Fibroblast of skin of right quadriceps (primary cell): ENCODE measurements at places on chromosomes 4 and X.

- DNase-seq, result no peak
Observed at GRCh38 chrX:41718481-41719235, 5.3 kb upstream of the GPR82 start.

DNA sequence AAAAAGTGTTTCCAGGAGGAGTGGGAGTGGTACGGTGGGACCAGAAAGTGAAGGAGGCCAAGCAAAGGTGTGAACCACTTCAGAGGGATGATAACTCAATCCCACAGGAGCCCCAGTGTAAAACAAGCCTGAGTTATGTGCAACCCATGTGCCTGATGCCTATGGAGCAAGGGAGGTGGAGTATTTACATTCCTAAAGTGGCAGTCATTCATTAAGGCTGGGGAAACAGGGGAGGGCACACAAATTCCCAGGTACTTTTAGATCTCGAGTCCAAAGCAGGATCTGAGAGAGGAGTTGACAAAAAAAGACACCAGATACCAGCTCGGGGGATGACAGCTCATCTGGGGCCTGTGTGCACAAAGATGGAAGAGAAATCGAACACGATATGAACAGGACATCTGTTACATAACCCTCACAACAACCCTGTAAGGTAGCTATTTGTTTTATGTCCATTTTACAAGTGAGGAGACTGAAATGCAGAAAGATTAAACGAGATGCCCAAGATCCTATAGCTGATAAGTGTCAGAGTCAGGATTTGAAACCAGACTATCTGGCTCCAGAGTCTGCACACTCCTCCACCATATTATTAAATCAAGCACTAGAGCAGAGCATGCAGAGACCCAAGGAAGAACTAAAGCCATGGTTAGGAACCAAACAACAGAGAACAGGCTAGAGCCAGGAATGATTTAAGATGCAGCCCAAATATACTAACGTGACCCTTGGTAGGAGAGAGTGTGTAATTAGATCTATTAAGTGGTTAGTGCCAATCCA, 91.9 kb upstream of the MAPK10 start:
- DNase-seq, result peak; percentile 42

DNA sequence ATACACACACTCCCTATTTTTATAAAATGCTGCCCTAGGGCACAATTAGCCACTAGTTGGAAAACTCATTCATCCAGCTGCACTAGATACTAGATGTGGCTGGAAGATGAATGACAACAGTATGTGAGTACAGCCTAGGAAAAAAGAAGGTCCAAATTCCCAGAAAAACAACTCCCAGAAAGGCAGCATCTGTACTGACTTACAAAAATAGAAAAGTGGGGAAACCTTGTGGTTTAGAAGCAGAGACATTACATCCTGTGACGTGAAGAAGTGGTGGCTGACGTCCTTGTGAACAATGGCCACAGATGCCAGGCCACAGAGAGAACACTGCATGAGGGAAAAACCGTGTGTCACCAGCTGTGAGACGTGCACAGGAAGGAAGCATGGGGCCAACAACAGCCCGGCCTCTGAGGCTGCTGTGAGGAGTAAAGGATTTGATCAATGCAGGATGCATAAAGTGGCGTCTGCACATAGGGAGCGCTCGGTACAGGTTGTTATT, 81.2 kb downstream of the SPRY1 start:
- DNase-seq, result peak; percentile 70

DNA sequence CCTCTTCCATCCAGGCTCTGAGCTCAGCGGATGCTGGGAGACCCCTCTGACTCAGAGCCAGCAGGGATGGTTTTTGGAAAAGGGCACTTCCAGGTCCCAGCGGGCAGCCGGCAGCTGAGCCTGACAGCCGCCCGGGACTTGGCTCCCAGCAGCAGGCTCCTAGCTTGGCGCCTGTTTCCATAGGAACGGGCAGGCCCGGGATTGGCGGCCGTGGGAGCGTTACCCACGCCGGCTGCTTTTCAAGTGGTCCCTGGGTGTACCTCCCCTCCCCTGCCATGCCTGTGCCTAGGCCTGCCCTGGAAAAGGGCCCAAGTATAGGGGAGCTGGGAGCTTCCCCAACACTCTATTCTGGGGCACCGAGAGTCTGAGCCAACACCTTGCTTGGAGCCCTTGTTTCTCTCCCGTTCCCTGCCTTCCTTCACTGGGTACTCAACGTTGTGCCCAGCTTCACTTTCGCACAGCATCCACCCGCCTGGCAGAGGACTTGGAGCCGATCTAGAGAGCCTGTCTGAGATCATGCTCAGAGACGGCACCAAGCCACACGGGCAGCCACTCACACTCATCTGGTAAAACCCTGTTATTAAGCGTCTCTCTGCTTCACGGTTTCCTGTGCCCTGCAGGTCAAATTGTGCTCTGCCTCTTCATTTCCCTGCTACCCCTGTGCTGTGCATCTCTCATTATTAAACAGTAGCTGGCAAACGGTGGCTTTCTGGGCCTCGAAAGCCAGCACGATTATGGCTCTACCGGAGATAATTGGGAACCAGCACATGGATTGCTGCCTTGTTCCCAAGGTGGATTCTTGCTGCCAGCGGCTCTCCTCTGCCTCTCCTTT, 521.5 kb downstream of the BCOR start:
- DNase-seq, result no peak

GRCh38 chr4:103915224-103915869, 195.6 kb upstream of the TACR3 start:
- DNase-seq, result peak; percentile 10

DNA sequence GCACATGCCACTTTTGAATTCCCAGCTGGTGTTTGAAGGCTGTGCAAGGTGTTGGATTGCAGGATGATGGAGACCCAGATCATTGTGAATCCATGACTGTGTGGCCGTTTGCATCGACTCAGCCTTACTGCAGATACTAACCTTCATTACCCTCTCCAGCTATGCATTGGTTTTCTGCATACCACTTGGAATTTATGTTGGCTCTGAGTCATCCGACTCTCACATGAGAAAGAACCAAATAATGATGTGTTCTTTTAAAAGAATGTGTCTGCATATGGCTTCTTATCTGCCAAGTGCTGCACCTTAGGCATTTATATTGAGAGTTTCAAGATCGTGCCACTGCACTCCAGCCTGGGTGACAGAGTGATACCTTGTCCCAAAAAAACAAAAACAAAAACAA, 106.7 kb upstream of the PRKX start:
- peak; percentile 86 for DNase-seq

DNA sequence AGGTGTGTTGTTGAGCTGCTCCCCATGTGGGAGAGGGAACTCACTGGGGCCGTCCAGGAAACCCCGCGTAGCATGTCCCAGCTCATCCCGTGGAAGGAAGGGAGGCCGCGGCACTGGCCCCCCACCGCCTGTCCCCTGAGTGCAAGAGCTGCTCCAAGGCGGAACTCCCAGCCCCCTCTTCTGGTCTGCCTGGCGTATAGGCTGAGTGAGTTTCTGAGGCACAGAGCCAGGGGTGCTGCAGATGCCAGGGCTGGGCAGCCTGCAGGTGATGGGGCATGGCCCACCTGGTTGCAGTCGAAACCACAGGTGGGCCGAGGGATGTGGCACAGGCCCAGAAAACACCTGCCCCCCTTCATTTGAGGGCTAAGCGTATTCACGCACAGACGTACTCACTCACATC, 49.6 kb downstream of the ABLIM2 start:
- DNase-seq, result no peak

- no peak for DNase-seq
Observed at GRCh38 chr4:180650273-180650672, 1592.9 kb upstream of the TENM3 start.

DNA sequence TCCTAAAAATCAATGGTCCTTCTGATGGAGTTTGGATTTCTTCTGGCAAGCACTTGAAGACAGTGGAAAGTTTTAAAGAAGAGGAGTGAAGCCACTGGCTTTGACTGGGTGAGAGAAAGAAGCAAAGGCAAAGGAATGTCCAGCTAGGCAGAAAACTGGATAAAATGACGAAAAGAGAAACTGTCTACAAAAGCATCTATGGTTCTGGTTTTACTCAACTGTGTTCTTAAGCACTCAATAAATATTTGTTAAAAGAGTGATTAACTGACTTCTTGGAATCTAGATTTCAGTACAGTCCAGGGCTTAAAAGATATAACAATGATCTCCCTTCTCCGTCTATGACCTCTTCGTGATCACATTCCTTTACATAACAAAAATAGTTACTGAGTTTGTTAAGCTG, 52.4 kb downstream of the PACRGL start:
- DNase-seq, result no peak

DNA sequence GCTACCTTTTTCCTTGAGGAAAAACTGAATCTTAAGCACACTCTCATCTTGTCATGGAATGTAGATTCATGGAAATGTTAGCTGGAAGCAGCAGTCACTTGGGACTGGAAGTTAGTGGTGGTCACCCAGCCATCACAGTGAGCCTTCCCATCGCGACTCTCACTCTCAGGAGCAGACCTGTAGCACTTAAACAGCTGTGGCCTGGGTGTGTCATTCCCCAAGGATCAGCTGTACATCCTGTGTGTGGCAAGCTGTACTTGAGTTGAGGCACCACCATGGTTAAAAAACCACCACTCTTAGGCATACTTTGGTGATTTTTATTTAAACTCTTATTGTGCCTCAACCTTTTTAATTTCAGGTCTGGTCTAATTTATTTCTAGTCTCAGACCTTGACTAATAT, 46.7 kb downstream of the JADE1 start:
- no peak for DNase-seq

- DNase-seq, result peak; percentile 50
Observed at GRCh38 chr4:102574317-102574716, 73.2 kb downstream of the NFKB1 start.

- DNase-seq, result no peak
Observed at GRCh38 chr4:158770671-158771070, 1.8 kb downstream of the FNIP2 start.

GRCh38 chr4:128527351-128527750, 239.7 kb upstream of the PGRMC2 start:
- DNase-seq, result peak; percentile 62

DNA sequence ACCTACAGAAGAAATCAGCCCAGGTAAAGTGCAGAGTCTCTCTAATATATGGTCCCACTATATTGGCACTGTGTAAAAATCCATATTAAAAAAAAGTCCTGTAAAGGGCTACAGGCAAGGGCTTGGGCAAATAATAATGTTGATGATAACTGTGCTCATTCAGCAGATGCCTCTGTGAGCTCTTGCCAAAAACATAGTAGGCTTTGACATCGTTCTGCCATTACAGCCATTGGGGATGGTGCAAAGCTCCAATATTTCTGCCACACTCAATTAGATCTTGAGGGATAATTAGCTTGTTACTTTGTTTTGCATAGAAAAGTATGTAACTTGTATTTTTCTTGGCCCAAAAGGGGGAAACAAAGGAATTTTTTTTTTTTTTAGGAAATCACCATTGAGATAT, 645.5 kb upstream of the FAM241A start:
- no peak for DNase-seq

DNA sequence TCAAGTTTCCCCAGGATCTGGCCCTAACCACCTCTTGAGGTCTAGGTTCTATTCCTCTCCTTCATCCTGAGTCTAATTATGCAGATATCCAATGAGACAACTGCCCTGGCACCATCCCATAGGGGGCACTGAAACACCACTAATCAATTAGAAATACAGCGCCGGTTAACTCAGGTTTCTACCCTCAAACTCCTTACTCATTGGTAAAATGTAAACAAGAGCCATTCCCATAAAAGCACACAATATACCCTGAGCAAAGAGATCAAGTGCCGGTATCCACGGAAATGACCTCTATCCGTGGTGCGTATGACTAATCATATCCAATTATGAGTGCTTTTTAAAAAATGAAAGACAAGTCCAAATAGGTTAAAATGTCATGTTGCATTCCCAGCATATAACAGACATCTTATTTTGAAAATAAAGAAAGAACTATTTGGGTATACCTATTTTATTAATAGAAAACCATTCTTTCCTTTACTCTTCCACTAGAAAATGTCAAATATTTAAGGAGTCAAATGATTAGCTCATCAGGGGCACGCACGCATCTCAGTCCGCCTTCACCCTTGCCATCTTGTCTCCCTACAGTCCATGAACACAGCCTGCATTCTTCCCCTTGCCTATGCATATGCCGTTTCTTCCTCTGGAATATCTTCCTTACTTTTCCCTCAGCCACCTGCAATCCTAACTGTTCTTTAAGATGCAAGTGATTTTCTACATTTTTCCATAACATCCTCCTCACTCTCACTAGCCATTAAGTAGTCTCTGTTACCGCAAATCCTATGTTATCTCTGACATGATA, 141.1 kb downstream of the MAML3 start:
- peak; percentile 79 for DNase-seq

DNA sequence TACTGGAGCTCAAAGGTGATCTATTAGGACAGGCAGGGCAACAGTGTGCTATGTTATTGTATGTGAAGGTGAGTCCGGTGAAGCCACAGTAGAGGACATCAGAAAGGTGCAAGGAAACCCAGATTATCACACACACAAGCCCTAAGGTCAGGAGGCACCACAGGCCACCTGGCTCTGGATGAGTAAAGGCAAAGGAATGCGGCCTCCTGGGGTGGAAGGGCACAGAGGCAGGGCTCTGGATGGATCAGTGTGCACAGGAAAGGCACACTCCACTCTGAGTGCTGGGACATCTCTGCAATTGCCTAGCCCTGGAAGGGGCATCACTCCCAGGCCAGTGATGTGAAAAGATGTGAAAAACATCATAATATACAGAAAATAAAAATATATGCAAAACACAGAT, 683.5 kb downstream of the TRIML1 start:
- DNase-seq, result no peak

DNA sequence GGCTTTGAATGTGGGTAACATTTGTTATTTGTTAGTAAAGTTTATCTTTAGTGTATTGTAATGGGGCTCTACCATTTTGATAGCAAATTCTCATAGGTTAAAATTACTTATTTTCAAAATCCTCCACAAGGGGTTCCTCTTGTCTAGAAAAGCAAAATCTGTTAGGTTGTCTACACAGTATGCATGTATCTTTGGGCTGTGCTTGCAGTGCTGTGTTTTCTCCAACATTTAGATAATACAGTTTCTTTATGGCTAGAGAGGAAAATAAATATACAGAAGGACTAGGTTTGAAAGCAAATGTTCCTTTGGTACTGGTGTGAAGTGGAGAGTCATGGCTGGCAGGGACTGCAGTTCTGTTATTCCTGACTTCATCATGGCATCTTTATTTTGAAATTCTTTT, 40.3 kb downstream of the POLR2B start:
- DNase-seq, result no peak

- DNase-seq, result peak; percentile 17
Observed at GRCh38 chrX:150548684-150549083, 19.7 kb upstream of the MTM1 start.

DNA sequence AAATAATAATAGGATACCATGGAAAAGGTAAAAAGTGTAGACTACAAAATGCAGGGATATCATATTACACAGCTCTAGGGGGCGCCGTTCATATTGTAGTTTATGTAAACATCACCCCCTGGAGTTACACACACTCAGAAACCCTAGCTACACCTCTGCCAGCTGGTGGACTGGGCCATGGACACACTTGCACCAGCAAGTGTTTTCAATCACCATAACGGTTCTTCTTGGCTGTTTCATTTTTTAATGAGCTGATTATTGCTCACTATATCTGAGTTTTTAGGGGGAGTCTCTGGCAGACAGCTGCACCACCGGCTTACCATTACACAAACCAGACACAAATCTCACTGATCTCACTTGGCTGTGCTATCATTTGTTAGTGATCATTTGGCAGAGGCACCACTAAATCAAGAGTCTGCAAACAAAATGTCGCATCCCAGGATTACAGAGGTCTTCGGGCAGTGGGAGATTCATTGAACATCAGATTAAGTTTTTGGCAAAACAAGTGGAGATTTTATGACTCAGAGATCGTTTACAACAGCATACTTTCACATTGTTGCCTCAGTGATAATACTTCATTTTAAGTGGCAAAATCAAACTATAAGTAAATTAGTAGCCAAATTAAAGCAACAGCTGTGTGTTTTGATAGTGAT, 185.7 kb downstream of the UNC5C start:
- DNase-seq, result peak; percentile 10

- DNase-seq, result no peak
Observed at GRCh38 chr4:101669138-101669831, 121.2 kb upstream of the BANK1 start.
